CD4-positive, alpha-beta T cell treated with Interleukin-4 for 1 hour (primary cell): ENCODE measurements at places on chromosomes 16 and 17.

DNA sequence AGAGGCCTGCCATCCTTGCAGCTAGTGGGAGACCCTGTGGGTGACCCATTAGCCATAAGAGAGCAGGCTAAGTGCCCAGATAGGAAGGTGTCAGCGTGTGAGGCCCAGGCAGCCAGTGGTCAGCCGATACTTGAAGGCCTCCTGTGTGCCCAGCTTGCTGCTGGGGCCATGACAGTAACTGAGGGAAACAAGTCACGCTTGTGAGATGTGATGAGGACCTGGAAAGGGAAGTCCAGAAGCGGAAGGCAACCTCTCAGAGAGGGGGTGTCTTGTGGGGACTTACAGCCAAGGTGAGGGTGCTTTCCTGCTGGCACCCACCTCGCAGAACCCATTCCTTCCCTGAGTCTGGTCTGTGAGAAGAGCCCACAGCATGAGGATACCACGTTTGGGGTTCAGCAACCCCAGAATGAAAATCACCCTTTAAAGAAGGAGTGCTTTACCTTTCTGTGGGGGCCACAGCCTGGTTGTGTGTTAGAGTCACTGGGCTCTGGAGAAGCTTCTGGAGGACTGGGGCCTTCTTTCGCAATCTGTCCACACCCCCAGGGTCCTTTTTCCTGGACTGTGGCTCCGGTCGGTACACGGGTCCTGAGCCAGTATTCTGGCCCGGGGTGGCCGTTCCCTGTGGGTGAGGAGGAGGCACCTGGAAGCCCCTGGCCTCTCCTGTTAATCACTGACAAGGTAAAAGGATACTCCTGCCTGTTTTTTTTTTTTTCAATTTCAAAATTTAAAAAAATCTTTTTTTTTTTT, 53.9 kb downstream of the PLCG2 start:
- no peak for DNase-seq

GRCh38 chr16:1144476-1145382, 8.2 kb upstream of the CACNA1H start:
- DNase-seq: no peak

GRCh38 chr16:84109598-84110335, 7.0 kb downstream of the MBTPS1 start:
- DNase-seq: no peak

- no peak for DNase-seq
Observed at GRCh38 chr16:15858921-15859668, 2.3 kb upstream of the MYH11 start.

DNA sequence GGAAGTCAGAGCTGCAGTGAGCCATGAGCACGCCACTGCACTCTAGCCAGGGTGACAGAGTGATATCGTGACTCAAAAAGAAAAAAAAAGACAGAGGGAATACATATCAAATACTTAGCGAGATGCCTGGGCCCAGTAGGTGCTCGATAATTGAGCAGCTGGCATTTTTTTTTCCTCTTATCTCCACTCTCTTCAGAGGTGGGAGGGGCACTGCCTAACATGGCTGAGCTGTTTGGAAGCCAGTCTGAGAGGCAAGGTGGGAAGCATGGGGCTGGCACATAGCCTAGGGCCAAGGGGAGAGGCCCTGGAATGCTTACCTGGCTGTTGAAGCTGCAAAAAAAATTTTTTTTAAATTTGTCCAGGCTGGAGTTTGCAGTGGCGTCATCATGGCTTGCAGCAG, 38.4 kb downstream of the HIC1 start:
- no peak for DNase-seq

GRCh38 chr16:947255-947921, 23.4 kb downstream of the LMF1 start:
- no peak for DNase-seq
